Placental pericyte (primary cell): ENCODE measurements at places on chromosomes 11 and 22. TPM values are rescaled to one million over a fixed set of nuclear protein-coding genes. Genes with fewer than 3 reads are reported as not detected.

Gene DCDC1
- total RNA-seq: under 0.01 TPM in 1 of 2 replicates, not detected in the other

Gene TMEM45B
- not detected in 2 replicates for total RNA-seq

Gene PRDX5
- total RNA-seq: 124 and 331 TPM in 2 replicates

Gene CD3E
- total RNA-seq: not detected in 2 replicates

Gene CARD18
- 10.7 and 11.2 TPM in 2 replicates for total RNA-seq

Gene KIF18A
- total RNA-seq: 5.9 and 39.4 TPM in 2 replicates

Gene MIOX
- 0.14 TPM in 1 of 2 replicates, not detected in the other for total RNA-seq
